ENCODE measurements at places on chromosomes 1 and 21.

GRCh38 chr1:173476197-173476664 lies 904 bp upstream of the PRDX6 start:
- DNase-seq, result no peak

GRCh38 chr1:14538335-14538734 lies 60.1 kb upstream of the KAZN start:
- DNase-seq, result no peak

DNA sequence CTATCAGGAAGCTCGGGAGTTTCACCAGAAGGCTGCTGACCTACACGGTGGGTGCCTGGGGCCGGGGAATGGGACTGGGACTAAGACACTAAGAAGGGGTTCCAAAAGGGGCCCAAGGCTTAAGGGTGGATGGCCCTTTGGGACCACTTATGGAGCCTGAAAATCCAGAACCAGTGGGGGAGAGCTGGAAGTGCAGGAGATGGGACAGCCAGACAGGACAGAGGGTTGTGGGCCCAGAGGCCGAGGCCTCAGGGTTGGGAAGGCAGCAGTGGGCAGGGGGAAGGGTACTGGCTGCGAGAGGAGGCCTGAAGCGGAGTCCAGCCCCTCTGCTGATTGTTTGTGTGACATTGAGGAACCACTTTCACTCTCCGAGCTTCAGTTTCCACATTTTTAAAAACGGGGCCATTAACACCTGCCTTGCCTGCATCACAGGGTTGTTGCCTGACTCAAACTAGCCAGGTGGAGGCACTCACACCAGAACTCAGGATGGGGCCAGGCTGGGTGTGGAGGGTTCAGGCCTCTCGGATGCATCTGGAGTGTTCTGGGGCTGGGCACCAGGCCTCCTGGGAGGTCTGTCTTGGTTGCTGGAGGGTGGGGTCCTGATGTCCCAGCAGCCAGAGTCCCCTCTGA lies 3.0 kb downstream of the TTC24 start:
- DNase-seq, result no peak

DNA sequence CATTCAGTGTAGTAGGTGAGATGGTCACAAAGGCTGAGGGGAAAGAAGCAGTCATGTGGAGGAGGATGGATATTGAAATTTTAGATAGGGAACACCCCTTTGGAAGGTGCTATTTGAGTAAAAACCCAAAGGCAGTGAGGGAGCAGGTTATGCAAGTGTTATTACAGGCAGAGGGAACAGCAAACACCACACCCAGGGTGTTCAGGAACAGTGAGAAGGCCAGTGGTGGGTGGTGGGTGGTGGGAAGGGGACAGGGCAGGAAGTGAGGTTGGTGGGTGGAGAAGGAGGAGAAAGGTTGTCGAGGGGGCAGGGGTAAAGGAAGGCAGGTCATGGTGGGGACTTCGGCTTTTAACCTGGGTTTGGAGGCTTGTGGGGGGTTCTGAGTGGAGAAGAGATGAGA lies 39.2 kb upstream of the SCMH1 start:
- no peak for DNase-seq
